Stimulated activated CD4-positive, alpha-beta T cell treated with anti-CD3 and anti-CD28 coated beads, Interleukin-12 subunit alpha, Interleukin-12 subunit beta, amount 100 ng/mL, for 4 hours (primary cell): ENCODE measurements at places on chromosomes 7 and 10.

DNA sequence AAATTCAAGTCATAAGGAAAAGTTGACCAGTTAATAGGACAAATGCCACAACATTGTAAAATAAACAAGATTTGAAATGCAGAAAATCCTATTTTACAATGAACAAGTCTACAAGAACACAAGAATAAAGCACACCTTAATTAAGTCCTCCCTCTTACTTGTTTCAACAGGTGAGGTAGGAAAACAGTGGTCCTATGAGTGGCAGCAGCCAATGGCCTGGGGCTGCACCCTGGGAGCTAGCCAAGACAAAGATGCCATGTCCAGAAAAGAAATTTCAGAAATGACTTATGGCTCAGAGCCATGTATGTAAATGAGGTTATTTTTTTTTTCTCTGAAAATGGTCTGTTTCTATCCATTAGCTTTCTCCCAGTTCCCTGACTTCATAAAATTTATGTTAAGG, 14.3 kb downstream of the KLLN start:
- DNase-seq, result no peak

GRCh38 chr7:134789967-134790685, 10.7 kb downstream of the CALD1 start:
- DNase-seq, result no peak

DNA sequence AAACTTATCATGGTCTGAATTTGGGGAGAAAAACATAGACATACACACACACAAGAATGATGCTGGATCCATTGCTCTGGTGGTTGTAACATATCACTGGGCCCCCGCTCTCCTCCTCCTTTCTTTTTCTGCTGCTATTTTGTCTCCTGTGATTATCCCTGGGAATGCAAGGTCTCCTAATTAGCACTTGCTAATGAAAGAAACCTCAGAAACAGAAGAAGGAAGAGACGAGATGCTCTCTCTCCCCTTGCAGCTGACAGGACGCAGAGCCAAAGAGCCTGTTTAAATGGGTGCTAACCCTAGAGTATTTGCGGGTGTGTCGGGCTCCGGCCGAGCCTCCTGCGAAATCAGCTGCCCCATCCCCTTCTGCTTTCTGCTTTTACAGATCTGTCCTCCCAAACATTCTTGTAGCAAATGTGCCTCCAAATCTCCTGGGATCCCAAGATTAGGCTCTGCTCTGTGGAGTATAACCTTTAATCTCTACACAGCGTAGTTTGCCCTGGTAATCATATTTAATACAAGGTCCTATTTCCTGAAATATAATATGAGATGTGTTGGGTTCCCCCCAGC, 81.5 kb downstream of the FRMPD2 start:
- DNase-seq, result no peak

GRCh38 chr7:23787272-23787671, 77.3 kb downstream of the STK31 start:
- DNase-seq, result no peak

GRCh38 chr7:28356619-28357018, 55.7 kb upstream of the CREB5 start:
- no peak for DNase-seq

- DNase-seq, result no peak
Observed at GRCh38 chr10:96118604-96119450, 11.3 kb upstream of the ZNF518A start.

- no peak for DNase-seq
Observed at GRCh38 chr7:137258552-137258951, 85.0 kb downstream of the PTN start.

GRCh38 chr10:16381083-16381482, 55.7 kb upstream of the PTER start:
- no peak for DNase-seq

DNA sequence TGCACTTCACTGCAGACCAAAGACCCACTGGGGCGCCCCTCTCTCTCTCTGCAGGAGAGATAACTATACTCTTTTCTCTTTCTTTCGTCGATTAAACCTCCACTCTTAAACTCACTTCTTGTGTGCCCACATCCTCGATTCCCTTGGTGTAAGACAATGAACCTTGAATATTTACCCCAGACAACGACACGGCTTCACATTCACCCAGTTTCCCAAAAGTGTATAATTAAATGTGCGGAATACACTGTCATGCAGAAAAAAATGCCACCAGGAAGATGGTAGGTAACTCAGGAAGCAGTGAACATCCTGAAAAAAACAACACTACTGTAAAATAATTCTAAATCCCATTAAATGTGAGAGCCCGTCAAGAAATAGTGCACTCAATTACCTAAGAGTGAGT, 882.2 kb downstream of the TYW1 start:
- no peak for DNase-seq

DNA sequence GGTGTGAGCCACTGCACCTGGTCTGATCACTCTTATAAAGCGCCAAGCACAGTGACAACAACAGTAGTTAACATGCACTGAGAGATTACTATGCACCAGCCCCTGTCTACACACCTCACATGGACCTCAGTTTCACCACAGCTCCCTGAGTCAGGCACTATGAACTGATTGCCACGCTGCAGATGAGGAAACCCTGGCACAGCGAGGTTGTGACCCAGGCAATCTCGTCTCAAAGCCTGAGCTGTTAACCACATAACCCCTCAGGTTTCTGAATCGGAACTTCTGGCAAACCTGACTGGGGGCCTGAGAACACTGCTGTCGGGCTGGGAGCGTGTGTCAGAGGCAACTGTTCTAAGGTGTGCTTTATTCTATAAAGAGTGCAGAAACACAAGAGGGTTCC, 150.8 kb downstream of the RNF216 start:
- DNase-seq, result peak; percentile 23

DNA sequence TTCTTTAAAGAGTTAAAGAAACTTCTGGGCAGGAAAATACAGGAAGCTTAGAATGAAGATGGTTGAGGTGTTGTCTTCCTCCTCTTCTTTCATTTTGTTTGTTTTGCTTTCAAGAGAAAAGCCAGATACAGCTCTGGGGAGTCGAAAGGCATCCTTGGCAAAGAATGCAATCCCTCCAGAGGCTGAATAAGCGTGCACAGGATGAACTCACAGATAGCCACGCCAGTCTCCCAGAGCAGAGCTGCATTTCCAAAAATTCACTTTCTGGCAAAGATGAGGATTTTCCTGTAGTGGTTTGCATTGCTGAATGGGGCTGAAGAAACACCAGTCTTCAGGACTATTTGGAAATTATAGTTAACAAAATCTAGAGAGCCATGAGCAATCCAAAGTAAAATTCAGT, 336.4 kb downstream of the NRG3 start:
- DNase-seq, result no peak

GRCh38 chr10:68096913-68097516, 12.3 kb upstream of the MYPN start:
- DNase-seq, result no peak

GRCh38 chr10:71607082-71607443, 112.5 kb downstream of the C10orf105 start:
- no peak for DNase-seq

- DNase-seq, result no peak
Observed at GRCh38 chr10:32005050-32005449, 51.2 kb downstream of the KIF5B start.

DNA sequence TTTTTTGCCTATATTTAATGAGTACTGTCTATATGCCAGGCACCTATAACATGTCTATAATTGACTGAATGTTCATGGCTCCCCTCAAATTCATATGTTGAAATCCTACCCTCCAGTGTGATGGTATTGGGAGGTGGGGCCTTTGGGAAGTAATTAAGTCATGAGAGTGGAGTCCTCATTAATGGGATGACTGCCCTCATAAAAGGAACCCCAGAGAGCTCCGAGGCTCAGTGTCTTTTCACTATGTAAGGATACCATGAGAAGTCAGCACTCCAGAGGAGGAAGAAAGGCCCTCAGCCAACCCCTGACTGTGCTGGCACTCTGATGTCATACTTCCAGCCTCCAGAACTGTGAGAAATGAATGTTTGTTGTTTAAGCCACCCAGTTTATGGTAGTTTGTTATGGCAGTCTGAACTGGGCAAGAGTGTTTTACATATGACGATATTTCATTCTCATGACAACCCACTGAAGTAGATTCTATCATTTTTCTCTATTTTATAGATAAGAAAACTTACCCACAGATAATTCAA, 61.1 kb upstream of the PCGF5 start:
- DNase-seq, result no peak

DNA sequence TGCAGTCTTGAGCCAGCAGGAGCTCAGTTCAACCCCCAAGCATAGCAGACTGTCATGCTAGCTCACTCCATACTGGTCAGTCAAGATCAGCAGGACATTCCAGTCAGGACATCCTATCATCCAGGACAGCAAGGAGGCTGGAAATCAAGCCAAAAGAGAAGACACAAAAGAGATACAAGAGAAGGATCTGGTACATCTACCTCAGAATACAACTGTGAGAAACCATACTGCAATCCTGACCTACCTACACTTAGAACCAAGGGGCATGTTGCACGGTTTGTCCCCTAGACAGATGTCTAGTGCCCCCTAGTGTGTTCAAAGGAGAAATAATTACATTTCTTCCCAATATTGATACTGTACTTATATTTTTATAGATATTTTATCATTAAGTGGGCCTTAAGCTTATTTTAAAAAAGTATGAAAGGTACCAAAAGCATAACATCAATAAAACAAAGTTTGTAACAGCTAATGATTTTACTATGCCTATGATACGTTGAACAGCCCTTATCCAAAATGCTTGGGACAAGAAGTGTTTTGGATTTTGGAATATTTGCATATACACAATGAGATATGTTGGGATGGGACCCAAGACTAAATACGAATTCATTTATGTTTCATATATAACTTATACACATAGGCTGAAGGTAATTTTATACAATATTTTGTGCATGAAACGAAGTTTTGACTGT, 26.7 kb downstream of the ERCC6 start:
- DNase-seq, result no peak

GRCh38 chr7:145009876-145010275, 174.0 kb upstream of the TPK1 start:
- DNase-seq, result no peak

DNA sequence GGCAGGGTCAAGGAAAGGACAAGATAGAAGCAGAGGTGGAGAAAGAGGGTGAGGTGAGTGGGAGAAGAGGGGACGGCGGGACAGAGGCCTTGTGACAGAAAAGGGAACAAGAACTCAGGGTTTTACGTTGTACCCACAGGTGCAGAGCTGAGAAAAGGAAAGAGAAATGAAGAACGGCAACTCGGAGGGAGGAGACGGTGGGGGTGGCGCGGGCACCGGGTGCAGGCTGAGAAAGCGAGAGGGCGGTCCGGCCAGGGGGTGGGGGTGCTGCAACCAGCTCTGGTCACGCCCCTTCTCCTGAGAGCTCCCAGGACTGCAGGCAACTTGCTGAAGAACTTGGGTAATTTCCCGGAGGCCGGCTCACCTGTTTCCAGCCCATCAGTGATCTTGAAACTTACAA, 65.3 kb downstream of the CARD11 start:
- DNase-seq, result peak; percentile 88

GRCh38 chr7:11170863-11171568, 197.3 kb downstream of the PHF14 start:
- no peak for DNase-seq

- DNase-seq, result no peak
Observed at GRCh38 chr7:116731445-116732335, 59.7 kb downstream of the MET start.

- DNase-seq, result no peak
Observed at GRCh38 chr7:150396426-150396825, 17.3 kb downstream of the ZNF775 start.

DNA sequence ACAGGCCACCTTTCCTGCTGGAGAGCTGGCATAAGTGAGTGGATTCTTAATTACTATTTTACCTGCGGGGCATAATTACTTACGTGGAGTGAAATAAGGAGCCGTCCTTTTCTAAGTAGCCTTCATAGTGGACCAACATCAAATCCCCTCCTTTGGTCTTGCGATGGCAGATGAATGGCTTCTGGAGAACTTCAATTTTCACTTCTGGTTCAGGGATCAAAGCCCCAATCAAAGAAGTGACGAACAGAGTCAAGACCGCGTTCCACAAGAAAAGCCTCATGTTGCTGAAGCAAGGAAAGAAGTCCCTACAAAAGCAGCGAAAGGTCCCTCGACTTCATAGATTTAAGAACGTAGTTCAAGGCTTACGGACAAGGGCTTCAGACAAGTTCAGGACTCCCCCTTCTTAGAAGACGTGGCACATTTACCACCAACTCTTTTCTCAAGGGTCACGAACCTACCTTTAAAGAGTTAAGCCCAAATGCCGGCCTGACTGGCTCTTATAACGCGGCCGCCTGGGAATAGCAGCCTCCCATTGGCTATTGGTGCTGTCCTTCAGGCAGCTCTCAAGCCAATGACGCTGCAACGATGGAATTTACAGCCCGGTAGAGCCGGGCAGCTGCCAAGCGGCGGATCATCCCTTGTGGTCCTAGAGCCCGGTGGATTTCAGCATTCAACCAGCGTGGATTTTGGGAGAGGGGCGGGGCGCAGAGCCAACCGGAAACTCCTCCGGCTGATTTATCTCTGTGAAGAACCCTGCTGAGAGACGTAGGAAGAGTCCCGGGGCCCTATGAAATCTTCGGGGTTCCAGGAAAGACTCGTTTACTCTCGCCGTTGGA, at the start of gene FKBP14:
Gene FKBP14 (minus strand): TSS at position 474 of the 836 bp plus-strand sequence. CDS start 194 bp downstream, at position 280.
- DNase-seq, result peak; percentile 84

DNA sequence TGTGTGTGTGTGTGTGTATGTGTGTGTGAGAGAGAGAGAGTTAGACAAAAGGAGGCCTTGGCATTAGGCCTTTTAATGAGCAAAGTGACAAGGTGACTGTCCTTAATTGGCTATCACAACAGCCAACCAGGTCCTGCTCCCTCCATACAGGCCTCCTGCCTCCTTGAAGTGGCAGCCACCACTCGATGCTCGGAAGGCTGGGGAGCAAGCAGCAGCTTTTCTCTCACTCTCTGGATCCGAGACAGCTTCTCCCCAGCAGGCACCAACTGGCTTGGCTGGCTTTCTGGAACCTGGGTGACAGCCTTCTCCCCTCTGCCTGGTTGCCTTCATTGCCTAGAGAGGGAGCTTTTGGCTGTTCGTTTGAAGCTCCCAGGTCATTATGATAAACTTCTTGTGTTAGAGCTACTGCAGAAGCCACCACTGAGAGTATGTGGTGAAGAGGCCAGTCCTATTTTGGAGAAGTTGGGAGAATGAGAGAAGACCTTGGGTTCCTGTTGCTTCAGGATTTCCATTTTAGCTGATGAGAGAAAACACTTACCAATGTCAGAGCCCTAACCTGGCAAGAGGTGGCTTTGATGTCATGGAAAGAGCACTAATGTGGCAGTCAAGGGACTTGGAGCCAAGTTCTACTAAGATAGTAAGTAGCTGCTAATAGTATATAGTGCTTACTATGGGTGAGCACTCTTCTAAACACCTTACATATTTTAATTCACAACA, 37.6 kb downstream of the RPS24 start:
- no peak for DNase-seq

- no peak for DNase-seq
Observed at GRCh38 chr10:97714401-97715258, 1.1 kb downstream of the MARVELD1 start.
